GM23248 (cell line): ENCODE measurements at places on chromosomes 3 and 15. TPM values are rescaled to one million over a fixed set of nuclear protein-coding genes. Genes with fewer than 3 reads are reported as not detected.

The PPP1R14D gene
- not detected in 2 replicates for polyA plus RNA-seq

The C3orf22 gene
- not detected in 2 replicates for polyA plus RNA-seq

The HHLA2 gene
- polyA plus RNA-seq = not detected in 2 replicates

The IL17RB gene
- 0.58 and 0.79 TPM in 2 replicates for polyA plus RNA-seq

The GUCA1C gene
- polyA plus RNA-seq = not detected in 2 replicates

GRCh38 chr3:176690083-176690869 lies 507.0 kb downstream of the TBL1XR1 start:
- DNase-seq = no peak
- no peaks in the 10 kb centered on the region for H3K36me3 ChIP-seq
- 0 out of 2 replicates have a peak, but pooled peaks cover 4% of the 10 kb centered on the region for H3K27me3 ChIP-seq
- H3K4me1 ChIP-seq = no peaks in the 10 kb centered on the region
- no peak overlapping the region for H3K27ac ChIP-seq

DNA sequence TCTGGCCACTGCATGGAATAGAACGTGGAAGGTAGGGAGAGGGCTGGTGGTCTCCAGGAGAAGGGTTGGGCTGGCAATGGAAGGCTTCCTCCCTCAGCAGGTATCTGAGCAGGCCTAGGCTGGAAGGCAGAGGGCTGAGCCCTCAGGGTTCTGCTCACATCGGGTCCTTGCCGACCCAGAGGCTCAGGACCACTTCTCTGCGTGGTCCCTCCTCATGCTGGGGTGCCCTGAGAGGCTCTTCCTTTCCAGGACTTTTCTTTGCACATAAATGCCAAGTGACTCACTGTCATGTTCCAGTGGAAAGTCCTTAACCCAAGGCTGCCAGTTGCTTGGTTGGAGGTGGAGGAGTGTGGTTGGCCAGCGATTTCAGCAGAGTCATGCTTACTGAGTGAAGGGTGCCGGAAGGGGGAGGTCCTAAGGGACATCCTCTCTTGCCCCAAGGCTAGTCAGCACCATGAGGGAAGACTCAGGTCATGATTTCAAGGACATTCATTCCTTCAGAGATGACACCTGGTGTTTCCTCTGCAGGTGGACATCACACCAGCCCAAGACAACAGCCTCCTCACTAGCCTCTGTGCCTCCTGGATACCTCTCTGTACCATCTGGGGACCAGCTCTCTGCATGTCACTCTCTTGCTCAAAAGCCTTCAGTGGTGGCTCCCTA lies 8.2 kb downstream of the SLC6A6 start:
- H3K27ac ChIP-seq = peak overlapping the region; percentile 61
- DNase-seq = peak; percentile 95
- no peaks in the 10 kb centered on the region for H3K27me3 ChIP-seq
- H3K4me1 ChIP-seq = peaks cover 26% of the 10 kb centered on the region
- no peak overlapping the region for H3K4me3 ChIP-seq
- H3K36me3 ChIP-seq = no peaks in the 10 kb centered on the region

DNA sequence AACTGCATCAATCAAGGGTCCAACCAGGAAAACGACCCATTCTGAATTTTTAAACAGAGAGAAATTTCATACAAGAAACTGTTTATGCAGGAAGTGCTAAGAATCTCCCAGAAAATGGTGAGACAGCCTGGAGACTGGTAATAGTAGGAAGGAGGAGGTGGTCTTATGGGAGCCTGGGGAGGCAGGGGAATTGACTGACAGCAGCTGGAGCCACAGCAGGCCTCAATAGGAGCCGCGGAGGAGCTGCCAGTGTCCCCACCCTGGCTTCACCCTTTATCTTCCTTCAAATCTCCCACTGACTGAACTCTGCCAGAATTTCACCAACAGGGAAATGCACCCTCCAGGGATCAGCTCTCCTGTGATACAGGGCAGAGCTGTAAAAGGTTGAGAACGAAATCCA lies 7.5 kb upstream of the C3orf80 start:
- no peak overlapping the region for H3K27ac ChIP-seq
- no peak overlapping the region for H3K4me3 ChIP-seq

DNA sequence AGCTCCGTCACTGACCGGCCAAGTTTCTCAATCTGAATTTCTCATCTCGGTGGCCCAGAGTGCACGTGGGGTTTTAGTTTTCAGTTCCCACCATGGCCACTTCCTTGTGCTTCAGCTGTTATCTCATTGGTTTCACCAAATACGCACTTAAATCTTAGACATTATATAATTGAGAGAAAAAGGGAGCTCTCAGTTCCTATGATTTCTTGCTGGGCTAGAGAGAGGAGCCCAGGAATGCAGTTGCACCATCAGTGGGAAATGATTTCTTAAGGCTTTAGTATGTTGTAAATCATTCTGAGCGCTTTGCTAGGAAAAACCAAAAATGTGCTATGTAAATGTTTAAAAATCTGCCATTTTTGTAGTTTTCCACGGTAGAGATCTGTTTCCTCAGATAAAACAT lies 53.2 kb downstream of the OXNAD1 start:
- no peak overlapping the region for H3K27ac ChIP-seq
- H3K27me3 ChIP-seq = no peaks in the 10 kb centered on the region
- H3K4me3 ChIP-seq = no peak overlapping the region
- H3K4me1 ChIP-seq = no peaks in the 10 kb centered on the region

GRCh38 chr3:143237077-143237627 lies 117.6 kb downstream of the CHST2 start:
- no peaks in the 10 kb centered on the region for H3K36me3 ChIP-seq
- H3K27ac ChIP-seq = no peak overlapping the region
- H3K4me3 ChIP-seq = no peak overlapping the region
- H3K27me3 ChIP-seq = no peaks in the 10 kb centered on the region
- peak; percentile 8 for DNase-seq

- no peak for DNase-seq
- H3K4me1 ChIP-seq = no peaks in the 10 kb centered on the region
- H3K27me3 ChIP-seq = no peaks in the 10 kb centered on the region
- H3K4me3 ChIP-seq = no peak overlapping the region
Observed at GRCh38 chr3:21484828-21485144, 266.2 kb downstream of the ZNF385D start.

DNA sequence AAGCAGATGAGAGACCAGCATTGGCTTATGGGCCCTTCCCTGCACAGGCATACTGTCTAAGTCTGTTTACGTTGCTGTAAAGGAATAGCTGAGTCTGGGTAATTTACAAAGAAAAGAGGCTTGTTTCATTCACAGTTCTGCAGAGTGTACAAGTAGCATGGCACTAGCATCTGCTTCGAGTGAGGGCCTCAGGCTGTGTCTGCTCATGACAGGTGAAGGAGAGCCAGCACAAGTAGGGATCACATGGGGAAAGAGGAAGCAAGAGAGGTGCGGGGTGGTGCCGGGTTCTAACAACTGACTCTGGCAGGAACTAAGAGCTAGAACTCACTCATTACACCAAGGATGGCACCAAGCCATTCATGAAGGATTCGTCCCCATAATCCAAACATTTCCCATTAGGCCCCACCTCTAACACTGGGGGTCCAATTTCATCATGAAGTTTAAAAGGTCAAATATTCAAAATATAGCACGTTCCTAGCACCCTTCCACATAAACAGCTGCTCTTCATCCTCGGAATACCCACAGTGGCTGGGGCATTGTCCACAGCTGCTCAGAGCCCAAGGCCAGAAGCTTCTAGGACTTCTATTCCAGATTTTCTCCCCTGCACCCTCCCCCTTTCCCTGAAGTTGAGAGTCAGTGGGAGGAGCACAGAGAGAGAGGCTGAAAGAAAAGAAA lies 5.6 kb downstream of the RTP3 start:
- no peak for DNase-seq
- H3K4me3 ChIP-seq = no peak overlapping the region
- peaks cover 14% of the 10 kb centered on the region for H3K4me1 ChIP-seq
- no peaks in the 10 kb centered on the region for H3K27me3 ChIP-seq
- H3K36me3 ChIP-seq = no peaks in the 10 kb centered on the region

GRCh38 chr3:29408676-29409075 lies 127.8 kb downstream of the RBMS3 start:
- no peak overlapping the region for H3K27ac ChIP-seq
- peaks cover 22% of the 10 kb centered on the region for H3K4me1 ChIP-seq
- H3K4me3 ChIP-seq = no peak overlapping the region
- no peaks in the 10 kb centered on the region for H3K27me3 ChIP-seq

DNA sequence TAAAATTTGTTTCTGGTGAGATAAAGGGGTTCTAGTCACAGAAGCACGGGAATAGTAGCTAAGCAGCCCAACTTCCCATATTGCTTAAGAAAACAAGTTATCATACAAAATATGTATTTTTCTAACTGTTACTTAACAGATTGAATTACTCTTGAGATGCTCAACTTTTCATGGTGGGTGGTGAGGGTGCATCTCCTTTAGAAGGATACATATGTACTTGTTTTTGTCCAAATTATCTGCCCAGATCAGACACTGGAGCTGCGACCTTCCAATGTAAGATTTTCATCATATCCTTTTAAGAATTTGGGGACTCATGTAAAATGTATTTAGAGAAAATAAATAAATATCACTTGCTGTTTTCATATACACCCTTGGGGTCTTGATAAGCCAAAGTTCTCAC lies 252.2 kb upstream of the SOX2 start:
- no peaks in the 10 kb centered on the region for H3K4me1 ChIP-seq
- no peak overlapping the region for H3K27ac ChIP-seq
- no peaks in the 10 kb centered on the region for H3K36me3 ChIP-seq
- no peaks in the 10 kb centered on the region for H3K27me3 ChIP-seq
- DNase-seq = no peak
- no peak overlapping the region for H3K4me3 ChIP-seq

DNA sequence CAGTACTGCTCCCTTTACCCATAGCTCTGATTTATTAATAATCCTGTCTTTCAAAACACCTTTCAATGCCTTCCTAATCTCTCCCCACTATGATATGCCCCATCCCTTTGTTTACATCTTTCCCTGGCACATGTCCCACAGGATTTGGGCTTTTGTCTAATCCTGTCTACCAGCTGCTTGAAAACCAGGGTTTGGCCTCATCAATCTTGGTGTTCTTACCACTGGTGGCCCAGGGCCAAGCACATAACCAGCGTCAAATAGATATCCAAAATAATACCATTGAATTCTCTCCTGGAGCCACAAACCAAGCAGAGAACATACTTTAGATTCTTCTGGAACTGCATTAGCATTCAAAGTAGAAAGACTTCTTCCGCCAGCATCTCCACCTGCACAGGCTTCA lies 104.8 kb upstream of the PPP2R3A start:
- no peaks in the 10 kb centered on the region for H3K36me3 ChIP-seq
- H3K27me3 ChIP-seq = no peaks in the 10 kb centered on the region; the same call in 1 of the 2 replicates
- H3K27ac ChIP-seq = no peak overlapping the region

DNA sequence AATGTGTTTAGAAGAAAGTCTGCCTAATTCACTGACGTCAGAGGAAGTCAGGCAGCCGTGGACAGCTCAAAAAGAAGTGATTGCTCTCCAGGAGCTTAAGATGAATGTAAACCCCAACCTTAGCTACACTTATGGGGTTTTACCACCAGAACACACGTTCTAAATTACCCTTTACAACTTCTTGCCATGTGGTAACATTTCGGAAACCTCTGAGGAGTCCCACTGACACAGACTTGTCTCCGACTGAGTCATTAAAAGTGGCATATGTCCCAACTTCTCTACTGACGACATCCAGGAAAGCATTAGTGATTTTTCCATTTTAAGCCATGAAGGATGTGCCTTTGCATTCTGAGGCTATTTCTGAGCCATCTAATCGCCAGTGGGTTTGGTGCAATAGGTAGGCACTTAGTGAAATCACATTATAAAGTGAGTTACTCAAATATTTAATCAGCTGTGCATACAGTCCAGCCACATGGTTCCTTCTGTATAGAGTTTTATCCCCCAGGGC lies 32.4 kb downstream of the C2CD4A start:
- no peaks in the 10 kb centered on the region for H3K36me3 ChIP-seq
- peak; percentile 95 for DNase-seq
- peak overlapping the region; percentile 77 for H3K27ac ChIP-seq

DNA sequence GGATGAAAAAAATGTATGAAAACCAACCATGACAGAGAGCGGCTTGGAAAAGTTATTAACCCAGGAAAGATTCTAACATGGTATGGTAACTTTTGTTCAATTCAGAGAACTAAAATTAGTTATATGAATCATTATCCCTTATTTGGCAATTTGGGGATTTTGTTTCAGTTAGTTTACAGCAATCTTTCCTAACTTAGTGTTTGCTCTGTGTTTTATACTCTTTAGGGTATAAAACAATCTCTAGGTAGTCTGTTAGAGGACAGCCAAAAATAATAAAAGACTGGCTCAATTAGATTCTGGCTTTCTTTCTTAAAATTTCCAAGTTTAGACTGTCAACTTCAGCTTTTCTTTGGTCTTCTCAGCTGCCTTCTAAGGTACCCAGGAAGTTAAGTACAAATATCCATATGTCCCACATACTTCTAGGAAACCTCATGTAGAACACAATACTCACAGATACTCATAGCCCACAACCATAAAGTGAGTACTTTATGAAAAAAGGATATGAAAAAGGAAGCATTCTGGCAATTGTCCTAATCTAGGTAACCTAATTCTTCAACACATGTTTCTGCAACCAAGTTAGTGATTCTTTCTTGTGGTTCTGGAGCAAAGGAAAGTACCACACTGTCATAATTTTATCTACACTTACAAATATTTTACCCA lies 849.3 kb downstream of the ROBO1 start:
- H3K4me1 ChIP-seq = peaks cover 21% of the 10 kb centered on the region
- no peaks in the 10 kb centered on the region for H3K27me3 ChIP-seq
- H3K4me3 ChIP-seq = no peak overlapping the region
- DNase-seq = peak; percentile 46

GRCh38 chr3:109339197-109339596 lies 1.9 kb upstream of the DPPA4 start:
- no peak overlapping the region for H3K27ac ChIP-seq
- H3K27me3 ChIP-seq = no peaks in the 10 kb centered on the region; the same call in 1 of the 2 replicates
- DNase-seq = no peak
- no peak overlapping the region for H3K4me3 ChIP-seq

GRCh38 chr15:99692825-99693224 lies 40.4 kb downstream of the LYSMD4 start:
- H3K27ac ChIP-seq = no peak overlapping the region
- peaks cover 51% of the 10 kb centered on the region for H3K36me3 ChIP-seq
- H3K4me1 ChIP-seq = no peaks in the 10 kb centered on the region
- H3K4me3 ChIP-seq = no peak overlapping the region
- H3K27me3 ChIP-seq = no peaks in the 10 kb centered on the region

DNA sequence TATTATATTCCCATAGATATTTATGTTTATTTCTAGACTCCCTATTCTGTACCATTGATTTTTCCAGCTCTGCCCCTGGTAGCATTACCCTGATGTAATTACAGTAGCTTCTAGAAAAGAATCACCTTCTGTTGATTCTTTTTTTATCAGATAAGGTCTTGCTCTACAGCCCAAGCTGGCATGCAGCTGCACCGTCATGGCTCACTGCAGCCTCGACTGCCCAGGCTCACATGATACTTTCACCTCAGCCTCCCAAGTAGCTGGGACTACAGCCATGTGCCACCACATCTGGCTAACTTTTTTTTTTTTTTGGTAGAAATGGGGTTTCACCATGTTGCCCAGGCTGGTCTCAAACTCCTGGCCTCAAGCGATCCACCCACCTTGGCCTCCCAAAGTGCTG lies 41.8 kb downstream of the SLC24A1 start:
- no peaks in the 10 kb centered on the region for H3K4me1 ChIP-seq
- H3K4me3 ChIP-seq = no peak overlapping the region
- no peak overlapping the region for H3K27ac ChIP-seq
- no peaks in the 10 kb centered on the region for H3K27me3 ChIP-seq
